Thymus (tissue), 14 donors: ENCODE measurements at places on chromosomes 4 and X.

DNA sequence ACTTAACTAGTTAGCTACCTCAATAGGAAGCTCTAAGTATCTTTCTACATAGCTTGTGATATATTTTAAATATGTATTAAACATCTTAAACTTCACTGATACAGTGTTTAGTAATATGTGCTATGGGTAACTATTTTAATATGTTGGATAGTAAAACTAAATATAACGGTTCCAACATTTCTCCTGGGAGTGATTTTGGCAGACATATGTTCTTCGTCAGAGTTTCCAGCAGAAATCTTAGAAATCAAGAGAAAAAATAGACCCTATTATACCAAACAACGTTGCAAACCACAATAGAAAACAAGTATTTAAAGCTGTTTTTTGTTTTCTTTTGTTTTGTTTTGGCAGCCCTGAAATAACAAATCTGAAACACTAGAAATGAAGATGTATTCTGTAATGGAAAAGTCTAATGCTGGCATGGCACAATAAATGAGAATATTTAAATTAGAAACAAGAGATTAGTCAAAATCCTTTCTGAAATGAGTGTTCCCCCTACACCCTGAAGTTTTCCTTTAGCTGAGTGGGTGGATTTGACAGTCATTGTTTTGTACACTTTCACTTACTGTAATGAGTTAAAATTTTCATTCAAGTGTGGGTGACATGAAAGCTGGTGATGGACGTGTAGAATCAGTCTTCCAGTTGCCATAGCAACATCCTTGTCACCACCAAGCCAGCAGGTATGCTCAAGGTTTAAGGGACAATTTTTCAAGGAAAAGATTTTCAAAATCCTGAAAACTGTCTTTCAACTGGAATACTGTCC lies 233.5 kb downstream of the SCFD2 start:
- DNase-seq = no peak

DNA sequence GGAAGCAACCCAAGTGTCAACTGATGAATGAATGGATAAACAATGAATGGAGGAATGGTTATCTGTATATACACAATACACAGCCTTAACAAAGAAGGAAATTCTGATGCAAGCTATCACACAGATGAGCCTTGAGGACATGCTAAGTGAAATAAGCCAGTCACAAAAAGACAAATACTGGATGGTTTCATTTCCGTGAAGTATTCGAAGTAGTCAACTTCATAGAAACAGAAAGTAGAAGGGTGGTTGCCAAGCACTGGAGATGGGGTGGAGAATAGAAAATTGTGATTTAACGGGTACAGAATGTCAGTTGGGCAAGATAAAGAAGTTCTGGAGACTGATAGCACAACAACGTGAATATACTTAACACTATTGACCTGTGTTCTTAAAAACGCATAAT lies 28.2 kb downstream of the CENPU start:
- no peak for DNase-seq

DNA sequence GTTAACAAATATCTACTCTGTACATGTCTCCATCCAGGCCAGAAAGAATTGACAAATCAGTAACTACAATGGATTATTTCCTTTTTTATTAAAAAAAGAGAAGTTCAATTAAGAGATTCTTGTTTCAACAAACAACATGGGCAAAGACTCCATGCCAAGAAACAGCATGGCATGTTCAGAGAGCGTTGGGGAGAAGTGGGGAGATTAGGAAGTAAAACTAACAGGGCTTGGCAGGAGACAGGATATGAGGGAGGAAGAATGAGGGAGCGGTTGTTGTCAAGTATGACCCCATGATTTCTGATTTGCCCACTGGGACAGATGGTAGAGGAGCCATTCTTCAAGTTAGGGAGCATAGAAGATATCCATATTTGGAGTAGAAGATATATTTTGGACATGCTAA lies 128.4 kb downstream of the RNF150 start:
- DNase-seq = no peak

DNA sequence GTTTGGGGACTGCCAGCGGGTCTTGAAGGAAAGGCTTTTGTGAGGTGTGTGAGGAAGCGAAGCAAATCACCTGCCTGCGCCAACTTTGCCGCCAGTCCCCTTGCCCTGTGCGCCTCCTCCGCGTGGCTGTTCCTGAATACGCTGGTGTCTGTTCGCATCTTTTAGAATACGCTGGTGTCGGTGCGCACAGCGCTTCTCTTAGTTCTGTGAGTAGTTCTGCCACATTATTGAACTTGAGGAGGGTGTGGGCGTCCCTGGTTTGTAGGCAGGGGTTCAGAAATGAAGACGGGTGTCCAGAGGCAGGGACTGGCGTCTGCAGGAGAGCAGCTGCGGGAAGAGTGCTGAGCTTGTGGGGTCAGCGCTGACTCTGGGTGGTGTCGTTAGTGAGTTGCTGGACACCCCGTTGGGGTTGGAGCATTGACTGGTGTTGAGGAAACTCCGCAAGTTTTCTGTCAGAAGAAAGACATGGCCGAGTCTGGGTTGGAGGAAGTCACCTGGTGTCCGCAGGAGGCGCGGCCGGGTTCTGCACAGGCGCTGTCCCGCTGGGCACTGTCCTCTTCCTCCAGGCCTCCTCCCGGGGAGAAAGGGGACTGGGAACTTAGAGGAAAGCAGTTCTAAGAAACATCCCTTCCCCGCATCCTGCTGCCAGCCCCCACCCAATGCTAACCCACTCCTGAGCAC lies 930 bp downstream of the ZNF718 start:
- DNase-seq = no peak

DNA sequence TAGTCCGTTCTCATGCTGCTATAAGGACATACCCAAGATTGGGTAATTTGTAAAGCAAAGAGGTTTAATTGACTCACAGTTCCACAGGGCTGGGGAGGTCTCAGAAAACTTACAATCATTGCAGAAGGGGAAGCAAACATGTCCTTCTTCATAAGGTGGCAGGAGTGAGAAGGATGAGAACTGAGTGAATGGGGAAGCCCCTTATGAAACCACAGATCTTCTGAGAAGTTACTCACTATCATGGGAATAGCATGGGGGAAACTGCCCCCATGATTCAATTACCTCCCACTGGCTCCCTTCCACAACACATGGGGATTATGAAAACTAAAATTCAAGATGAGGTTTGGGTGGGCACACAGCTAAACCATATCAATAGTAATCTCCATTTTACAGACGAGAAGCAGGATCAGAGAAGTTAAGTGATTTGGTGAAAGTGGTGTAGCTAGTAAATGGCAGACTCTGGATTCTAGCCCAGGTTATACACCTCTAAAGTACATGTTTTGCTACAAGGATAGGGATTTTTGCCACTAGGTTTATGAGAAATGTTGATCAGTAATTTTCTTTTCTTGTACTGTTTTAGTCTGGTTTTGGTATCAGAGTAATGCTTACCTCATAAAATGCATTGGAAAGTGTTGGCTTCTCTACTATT lies 47.3 kb upstream of the C1GALT1C1 start:
- DNase-seq = no peak

GRCh38 chr4:173424899-173425805 lies 26.2 kb upstream of the SCRG1 start:
- DNase-seq = no peak

DNA sequence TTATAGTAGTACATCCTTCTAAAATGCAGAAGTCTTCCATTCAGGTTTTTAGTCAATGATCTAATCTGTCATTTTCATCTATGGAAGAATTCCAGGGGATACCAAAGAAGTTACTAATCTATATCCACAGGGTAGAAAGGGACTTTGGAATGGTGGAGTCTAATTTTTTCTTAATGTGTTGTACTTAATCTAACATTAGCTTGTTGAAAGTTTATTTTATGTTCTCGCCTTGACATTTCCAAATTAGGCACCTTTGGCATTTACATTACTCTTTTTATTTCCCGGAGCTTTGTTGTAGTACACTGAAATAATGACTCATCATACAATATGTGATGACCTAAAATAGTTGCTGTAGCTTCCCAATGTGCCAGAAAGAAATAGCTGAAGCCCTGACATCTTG lies 91.5 kb downstream of the HTR2C start:
- DNase-seq = no peak

DNA sequence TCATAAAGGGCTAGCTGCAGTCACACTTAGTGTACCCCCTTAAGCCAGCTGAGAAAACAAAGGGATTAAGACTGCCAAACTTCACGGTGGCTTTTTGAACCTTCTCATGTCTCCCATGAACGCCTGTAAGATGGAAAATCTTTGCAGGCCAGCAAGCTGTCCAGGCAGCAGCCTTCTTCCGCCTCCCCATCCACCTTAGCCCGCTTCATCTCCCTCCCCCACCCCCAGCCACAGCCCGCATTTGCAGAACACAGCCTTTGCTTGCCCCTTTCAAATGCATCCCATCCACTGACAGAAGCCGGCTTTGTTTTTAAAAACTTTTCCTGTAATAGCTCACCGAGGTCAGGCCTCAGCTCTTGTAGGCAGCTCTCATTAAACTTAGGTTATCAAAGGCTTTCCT lies 113.8 kb upstream of the FAM9B start:
- no peak for DNase-seq

DNA sequence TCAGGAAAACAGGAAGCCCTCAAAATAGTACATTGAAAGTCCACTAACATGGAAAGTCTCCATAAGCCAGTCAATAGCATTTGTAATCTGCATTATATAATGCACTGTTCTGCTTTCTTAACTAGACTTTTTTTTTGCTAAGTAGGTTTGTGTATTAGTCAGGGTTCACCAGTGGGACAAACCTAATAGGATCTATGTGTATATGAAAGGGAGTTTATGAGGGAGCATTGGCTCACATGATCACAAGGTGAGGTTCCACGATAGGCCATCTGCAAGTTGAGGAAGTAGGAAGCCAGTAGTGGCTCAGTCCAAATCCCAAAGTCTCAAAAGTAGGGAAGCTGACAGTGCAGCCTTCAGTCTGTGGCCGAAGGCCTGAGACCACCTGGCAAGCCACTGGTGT lies 116.0 kb downstream of the MXRA5 start:
- DNase-seq = no peak

DNA sequence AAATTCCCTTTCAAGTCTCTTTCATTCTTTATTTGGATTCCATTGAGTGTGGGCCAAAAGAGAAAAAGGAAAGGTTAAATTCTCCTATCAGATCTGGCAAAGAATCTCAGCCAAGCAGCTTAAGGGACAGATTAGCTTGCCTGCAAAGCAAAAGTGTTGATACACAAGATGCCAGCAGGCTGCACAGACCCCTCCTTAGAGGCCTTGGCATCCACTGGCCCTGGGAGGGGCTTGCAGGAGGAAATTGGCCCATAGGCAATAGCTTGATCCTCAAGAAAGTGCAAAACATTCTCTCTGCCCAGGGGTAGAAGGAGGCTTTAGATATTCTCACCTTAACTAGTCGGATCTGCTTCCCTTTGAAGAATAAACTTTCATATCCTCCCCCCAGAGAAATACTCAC lies 300.4 kb upstream of the CPEB2 start:
- DNase-seq = no peak

- no peak for DNase-seq
Measured at GRCh38 chr4:141727420-141727819, 91.0 kb downstream of the IL15 start.

DNA sequence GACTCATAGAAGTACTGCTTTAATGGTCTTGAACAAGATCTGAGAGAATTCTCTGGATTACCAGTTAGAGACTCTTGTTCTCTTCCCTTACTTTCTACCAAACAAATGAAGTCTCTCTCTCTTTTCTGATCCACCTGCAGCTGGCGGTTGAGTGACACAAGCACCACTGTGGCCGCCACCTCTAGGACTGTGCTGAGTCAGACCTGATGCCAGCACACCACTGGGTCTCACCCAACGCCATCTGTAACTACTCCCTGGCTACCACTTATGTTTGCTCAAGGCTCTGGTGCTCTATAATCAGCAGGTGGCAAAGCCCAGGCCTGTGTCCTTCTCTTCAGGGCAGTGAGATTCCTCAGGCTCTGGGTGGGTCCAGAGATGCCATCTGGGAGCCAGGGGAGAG lies 1173.5 kb downstream of the RPA4 start:
- DNase-seq = no peak

DNA sequence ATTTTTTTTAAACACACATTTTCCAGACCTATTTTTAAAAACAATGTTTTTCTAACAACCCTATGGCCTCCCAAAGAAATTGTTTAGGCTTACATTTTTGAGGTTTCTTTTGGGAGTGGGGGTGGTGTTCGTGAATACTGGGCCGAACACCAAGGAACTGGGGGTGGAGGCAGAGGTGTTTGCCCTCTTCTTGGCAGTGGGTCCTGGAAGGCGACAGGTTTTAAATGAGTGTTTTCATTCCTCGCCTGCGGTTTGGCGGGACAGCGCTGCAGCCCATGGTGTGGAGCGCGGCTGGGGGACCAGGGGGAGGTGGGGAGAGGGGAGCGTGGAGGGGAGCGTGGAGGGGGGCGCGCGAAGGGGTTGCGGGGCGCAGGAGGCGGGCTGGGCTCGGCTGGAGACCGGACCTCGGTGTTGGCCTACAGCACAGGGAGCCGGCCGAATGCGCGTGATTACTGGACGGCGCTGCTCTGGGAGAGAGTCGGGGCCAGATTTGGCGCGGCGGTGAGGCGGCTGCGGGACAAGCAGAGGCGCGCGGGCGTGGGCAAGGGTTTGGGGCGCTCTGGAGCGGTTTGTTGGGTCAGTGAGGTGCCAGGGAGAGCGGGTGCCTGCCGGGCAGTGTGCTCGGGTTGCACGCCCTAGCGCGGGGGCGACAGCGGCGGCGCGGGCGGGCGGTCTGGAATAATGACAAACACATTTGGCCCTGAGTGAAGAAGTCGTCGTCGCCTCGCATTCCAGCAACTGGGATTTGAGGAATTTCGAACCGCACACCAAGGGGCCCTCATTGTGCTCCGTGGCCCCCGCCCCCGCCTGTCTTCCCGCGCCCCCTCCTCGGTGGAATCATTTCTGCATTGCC lies 764 bp downstream of the PDGFRA start:
- DNase-seq = no peak

- DNase-seq = no peak
Measured at GRCh38 chr4:59086410-59086809, 1976.2 kb upstream of the IGFBP7 start.

- DNase-seq = no peak
Measured at GRCh38 chr4:16259889-16260246, 33.6 kb upstream of the TAPT1 start.

- DNase-seq = no peak
Measured at GRCh38 chr4:182619660-182620059, 297.5 kb downstream of the DCTD start.

DNA sequence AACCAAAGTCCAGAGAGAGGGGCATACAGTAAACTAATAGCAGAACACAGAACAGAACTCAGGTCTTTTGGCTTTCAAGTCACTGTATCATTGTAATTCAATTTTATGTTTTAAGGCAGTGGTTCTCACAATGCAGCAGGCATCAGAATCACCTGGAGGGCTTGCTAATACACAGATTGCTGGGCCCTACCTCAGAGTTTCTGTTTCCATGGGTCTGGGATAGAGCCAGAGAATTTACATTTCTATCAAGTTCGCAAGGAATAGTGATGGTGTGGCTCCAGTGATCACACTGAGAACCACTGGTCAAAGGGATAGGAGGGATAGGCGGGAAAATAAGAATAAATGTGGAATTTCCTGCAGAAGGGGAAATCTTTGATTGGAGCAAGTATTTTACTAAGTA lies 36.7 kb downstream of the LANCL3 start:
- no peak for DNase-seq

GRCh38 chrX:53990171-53990570 lies 54.1 kb downstream of the PHF8 start:
- no peak for DNase-seq
